Activated CD8-positive, alpha-beta memory T cell treated with anti-CD3 and anti-CD28 coated beads, Interleukin-2, amount 10 ng/mL, durations not matched to agents 7 days and 5 days (primary cell): ENCODE measurements at places on chromosomes 7 and 10. TPM values are rescaled to one million over a fixed set of nuclear protein-coding genes. Genes with fewer than 3 reads are reported as not detected.

DNA sequence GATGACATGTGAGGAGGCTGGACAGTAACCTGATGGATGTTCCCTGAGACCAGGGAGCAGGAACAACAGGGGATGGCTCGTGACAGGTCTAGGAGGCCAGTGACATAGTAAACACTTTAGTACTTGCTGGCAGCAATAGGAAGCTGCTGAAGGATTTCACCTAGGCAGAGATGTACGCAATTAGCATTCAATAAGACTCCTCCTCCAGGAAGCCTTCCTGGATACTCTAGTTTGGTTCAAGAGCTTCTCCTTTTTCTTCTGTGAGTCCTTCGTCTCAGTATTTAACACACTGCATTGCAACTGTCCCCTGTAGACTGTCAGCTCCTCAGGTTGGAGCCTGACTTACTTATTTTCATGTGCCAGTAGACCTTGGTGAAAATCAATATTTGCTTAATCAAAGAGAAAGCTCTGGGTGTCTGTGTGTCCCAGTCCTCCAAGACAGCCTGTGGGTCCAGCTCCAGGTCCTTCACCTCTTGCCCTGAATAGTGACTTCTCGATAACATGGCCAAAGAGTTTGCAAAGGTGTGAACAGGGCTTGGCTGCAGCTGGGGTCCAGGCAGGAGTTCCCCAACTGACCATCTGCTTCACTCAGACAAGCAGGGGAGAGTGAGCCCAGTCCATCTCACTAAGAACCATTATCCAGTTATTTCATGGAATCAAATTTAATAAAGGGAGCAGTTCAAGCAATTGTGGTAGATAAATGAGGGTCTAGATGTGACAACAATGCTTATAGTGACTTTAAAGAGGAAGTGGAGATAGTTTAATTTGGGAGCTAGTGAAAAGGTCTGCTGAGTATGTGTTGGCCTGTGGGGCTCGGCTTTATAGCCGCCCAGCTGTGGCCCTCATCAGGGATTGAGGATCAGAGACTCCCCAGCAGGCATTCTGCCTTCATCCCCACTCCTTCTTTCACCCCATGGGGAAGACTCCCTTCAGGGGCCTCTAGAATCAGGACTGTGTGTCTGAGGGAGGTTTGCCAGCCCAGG, 9.4 kb downstream of the TMEM273 start:
- peak; percentile 38 for DNase-seq

GRCh38 chr10:119165171-119166117, at the start of gene SFXN4:
Gene SFXN4 (minus strand): TSS chr10:119165714. CDS start chr10:119165647, 67 bp downstream.
- DNase-seq = peak; percentile 85

- no peak for DNase-seq
Measured at GRCh38 chr10:128814782-128815181, 652.3 kb upstream of the MGMT start.

- peak; percentile 44 for DNase-seq
Measured at GRCh38 chr10:16612115-16612980, 90.7 kb upstream of the C1QL3 start.

- no peak for DNase-seq
Measured at GRCh38 chr7:159012353-159013069, 132.2 kb downstream of the VIPR2 start.

GRCh38 chr10:97570789-97571471, 1.6 kb upstream of the ANKRD2 start:
- no peak for DNase-seq

- DNase-seq = peak; percentile 67
Measured at GRCh38 chr10:70461397-70462348, 16.9 kb upstream of the PALD1 start.

DNA sequence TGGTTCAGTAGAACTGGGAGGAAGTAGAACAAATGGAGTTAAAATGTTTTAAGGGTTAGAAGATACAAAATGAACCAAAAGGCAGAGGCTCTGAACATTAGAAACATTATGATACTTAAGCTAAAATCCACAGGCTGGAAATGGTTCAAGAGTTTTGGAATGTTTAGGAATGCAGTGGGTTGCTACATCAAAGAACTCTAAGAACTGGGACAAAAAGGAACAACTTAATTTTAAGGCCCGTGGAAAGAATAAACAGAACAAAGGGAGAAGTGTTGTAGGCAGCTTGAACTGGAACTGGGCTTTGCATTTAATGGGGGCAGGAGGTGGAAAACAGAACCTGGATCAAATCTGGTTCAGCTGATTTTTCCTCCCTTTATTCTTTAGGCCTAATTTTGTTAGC, 3.5 kb upstream of the C7orf25 start:
- DNase-seq = no peak

DNA sequence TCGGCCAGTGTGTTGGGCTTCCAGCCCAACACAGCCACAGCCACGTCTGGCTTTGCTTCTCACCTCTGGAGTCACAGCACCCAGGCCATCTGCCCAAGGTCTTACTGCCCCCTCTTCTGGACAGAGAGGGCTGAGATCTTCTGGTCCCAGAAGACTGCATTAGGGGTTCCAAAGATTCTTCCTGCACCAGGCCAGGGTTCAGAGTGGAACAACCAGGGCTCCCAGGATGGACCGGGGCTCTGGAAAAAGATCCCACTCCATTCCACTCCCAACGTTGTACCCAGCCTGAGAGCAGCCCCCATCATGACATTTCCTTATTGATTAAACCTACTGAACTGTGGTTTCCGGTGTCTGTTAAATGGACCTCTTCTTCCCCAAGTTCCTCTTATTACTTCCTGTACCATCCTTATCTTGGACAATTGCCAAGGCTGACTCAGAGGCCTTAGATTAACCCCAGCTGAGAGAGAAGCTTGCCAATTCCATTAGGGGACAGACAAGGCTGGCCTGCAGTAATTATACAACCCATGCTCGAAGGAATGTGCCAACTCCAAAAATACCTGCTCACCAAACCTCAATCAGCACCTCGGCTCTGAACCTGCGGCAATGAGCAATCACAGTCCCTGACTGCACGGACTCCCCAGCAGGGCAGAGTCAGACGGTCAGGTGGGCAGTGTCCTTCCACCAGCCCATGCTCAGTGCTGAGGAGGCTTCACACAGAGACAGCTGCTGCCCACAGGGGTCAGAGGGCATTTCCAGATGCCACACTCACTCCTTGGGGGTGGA, 47.9 kb upstream of the NPFFR1 start:
- DNase-seq = no peak

- no peak for DNase-seq
Measured at GRCh38 chr7:156589808-156590207, 50.8 kb upstream of the RNF32 start.

- DNase-seq = no peak
Measured at GRCh38 chr7:24457219-24457558, 116.1 kb upstream of the PALS2 start.

DNA sequence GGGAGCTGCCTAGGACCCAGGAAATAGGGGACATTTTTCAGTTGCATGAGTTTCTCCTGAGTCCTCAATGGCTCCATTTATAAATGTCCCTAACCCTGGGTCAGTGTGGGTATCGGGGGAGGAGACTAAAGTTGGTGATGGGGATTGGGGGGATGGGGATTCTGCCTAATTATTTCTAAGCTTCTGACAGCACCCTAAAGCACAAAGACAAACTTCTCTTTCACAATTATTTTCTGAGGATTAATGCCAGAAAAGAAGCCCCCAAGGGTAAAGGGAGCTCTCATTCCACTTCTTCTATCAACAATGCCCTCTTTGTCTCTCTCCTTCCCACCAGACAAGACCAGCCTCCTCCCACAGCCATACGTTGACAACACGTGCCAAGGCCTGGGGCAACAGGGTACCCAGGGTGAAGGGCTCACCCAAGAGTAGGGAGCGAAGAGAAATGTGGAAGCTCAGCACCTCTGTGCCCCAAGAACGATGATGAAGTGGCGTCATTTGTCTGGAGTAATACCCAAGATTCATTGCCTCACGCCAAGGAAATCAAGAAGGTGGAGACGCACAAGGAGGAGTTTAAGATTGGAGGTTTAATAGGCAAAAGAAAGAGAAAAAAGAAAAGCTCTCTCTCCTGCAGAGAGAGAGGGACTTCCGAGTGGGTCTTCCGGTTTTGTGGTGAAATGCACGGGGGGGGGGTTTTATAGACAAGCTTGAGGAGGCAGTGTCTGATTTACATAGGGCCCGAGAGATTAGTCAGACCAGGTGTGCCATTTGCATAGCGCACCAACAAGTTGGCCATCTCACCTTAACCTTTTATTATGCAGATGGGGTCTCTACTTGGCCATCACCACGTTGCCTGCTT, 14.4 kb upstream of the GJC3 start:
- DNase-seq = no peak

DNA sequence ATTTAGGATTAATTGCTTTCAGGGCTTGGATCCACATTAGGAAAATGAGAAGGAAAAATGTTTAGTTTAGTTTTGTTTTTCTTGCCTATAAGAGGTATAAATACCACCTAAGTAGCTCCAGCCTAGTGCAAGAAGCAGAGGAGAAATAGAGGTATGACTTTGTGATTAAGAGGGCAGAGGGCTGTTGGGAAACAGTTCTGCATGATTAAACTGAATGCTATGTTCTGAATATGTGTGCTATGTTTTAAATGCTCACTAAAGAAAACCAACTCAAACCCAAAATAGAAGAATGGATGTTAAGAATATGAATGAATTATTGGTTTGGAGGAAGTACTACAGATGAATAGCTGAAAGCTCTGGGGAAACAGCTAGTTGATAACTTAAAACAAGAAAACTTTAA, 7.6 kb downstream of the CALCR start:
- DNase-seq = no peak

DNA sequence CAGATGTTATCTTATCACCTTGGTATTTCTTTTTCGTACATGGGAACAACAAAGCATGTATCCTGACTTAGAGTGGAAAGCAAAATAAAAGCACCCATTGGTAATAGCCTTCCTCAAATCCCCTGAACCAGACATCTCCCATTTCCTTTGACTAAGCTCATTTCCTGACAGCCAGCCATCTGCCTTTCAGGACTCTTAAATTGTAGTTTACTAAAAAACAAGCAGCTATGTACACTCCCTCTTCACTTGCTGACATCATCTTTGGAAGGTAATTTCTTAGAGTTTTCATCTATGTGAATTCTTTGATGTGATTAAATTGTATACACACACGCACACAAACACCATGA, 40.7 kb downstream of the ARL4A start:
- DNase-seq = no peak

DNA sequence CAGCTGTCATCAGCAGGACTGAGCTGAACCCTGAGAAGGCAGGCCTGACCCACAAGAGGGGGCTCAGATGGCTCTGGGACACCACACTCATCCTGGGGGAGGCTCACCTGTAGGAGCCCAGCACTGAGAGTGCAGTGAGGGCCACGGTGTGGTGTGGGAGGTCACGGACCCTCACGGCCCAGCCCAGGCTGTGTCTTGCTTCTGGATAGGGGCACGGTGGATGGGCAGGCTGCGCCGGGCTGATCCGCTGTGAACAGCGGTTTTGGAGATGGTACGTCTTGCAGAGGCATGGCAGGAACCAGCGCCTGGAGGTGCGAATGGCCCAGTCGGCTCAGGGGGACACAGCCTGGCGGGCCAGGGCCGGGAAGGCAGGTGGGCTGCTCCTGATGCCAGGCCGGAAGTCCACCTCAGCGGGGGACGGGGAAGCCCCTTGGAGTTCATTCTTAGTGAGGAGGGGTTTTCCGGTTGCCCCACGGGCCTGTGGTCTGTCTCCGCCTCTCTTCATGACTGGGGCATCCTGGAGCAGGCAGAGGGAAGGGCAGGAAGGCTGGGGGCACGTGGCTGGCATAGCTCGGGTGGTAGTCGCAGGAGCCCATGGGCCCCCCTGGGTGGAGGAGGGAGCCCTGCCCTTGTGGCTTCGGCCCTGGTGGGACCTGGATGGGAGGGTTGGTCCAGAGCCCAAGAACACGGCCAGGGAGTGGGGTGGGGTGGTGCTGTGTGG, 112.5 kb downstream of the UNCX start:
- no peak for DNase-seq

- no peak for DNase-seq
Measured at GRCh38 chr10:111347386-111348013, 270.7 kb downstream of the ADRA2A start.

DNA sequence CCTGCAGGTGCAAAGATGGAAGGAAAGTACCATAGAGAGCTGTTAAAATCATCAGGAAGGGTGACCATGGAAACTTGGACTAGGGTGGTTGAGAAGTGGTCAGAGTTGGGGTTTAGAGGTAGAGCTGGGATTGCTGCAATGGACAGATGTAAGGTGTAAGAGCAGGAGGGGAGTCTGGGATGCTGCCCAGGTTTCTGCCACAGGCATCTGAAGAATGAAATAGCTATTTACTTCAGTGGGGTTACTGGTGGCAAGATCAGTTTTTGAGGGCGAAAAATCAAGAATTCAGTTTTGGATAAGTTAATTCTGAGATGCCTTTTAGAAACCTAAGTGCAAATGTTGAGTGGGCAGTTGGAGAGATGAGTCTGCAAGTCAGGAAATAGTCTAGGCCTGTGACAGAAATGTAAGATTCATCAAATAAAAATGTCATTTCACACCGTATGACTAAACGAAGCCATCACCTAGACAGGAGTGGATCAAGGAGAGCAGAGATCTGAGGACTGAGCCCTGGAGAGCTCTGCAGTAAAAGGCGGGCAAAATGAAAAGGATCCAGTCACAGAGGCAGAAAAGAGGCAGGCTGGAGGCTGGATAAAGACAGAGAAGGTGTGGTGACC, 22.7 kb upstream of the TOMM7 start:
- DNase-seq = no peak

DNA sequence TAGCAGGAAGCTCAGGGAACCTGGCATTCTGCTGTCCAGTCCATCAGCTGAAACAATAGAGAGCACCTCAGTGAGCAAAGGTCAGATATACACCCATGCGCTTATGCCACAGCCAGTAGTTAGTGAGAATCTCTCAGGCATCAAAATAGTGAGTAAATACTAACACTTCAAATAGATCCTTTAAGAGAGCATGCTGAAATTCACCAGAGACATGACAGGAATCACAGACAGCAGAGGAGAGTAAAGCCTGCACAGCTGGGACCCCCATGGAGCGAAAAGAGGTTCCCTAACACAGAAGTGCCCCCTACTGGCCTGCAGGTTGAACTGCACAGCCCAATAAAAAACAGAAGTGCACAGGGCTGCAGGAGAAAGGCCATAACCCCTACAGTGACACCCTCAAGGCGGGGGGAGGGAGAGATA, 57.6 kb upstream of the ANTXRL start:
- DNase-seq = peak; percentile 39

PNLIPRP2 gene
- not detected for total RNA-seq

GIMAP1 gene
- 6.8 TPM for total RNA-seq

CYP2C19 gene
- total RNA-seq = not detected

GPR37 gene
- total RNA-seq = not detected

WDFY4 gene
- total RNA-seq = 0.06 TPM

GRM8 gene
- total RNA-seq = not detected

TRIM50 gene
- not detected for total RNA-seq

GRM3 gene
- total RNA-seq = not detected

CPN1 gene
- not detected for total RNA-seq

MMD2 gene
- not detected for total RNA-seq

IFIT2 gene
- total RNA-seq = 34.4 TPM

FAM25A gene
- not detected for total RNA-seq
